RPMI7951 (cell line): ENCODE measurements at places on chromosomes 7 and 10. TPM values are rescaled to one million over a fixed set of nuclear protein-coding genes. Genes with fewer than 3 reads are reported as not detected.
A peak's percentile ranks its signal among the peaks of the same experiment; 100 is the strongest.

DNA sequence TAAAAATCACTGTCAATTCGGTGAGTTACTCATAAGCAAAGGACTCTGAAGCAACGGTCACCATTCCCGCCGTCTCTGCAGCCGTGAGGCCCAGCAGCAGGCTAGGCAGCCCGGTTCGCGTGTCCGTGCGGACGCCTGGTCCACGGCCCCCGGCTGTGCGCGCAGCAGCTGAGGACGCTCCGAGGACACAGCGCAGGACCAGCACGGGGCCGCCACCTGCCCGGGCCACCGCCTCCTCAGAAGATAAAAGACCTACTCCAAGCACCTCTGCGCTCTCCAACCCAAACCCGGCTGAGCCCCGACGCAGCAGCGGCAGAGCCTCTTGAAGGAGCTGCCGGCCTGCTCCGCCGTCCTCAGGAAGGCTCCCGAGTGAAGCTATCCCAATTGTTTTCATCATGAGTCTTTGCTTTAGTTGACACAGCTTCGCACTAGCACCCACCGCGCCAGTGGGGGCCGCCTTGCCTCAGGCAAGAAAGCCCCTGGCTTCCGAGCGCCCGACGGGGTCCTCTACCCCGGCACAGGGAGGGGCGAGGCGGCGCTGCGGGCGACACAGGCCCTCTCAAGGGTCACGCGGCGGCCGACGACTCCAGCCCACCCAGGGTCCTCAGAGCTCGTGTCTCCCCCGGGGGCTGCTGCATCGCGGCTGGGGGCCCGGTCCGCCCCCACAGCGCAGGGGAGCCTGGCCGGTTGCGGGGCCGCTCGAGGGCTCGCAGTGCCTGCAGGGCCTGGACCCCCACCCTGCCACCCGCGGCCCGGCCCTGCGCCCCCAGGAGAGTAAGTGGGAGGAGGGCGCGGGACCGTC, 16.9 kb upstream of the GPR146 start:
- no peak for DNase-seq

GRCh38 chr7:10117815-10118214, 855.9 kb upstream of the PHF14 start:
- DNase-seq, result no peak

Gene CFAP46
- not detected in 2 replicates for total RNA-seq

DNA sequence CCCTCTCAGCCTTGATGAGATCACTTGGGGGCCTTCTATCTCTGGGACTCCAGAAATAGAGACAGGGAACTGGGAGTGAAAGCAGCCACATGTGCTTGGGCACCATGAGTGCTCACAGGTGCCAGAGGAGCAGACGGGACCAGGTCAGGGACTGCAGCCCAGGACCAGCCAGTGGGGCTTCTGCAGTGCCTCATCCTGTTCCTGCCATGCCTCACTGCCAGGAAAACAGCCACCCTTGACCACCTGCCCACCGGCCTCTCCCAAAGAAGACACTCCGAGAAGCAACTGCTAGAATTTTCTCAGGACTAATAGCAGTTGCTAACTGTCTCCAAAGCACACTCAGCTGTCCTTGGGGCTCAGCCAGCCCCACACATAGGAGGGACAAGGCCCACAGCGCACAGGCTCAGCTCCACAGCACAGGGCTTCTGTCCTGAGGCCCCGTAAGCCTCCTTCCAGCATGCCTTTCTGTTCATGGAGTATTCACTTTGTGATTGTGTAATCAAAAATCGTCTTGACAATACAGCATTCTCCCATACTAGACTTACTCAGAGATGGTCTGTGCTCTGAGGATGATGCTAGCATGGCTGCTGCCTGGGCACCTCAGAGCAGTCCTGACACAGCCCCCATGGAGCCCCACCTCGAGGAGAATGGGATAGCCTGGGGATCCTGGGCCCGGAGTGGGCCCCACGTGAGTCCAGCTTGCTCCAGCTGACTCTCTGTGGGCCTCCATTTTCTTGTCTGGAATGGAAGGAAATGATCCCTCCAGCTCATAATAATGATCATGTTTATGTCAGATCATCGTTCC, 115.7 kb upstream of the RET start:
- no peak for DNase-seq

Gene LIPF
- total RNA-seq, result not detected in 2 replicates

GRCh38 chr7:108094933-108095710, 35.0 kb downstream of the LAMB4 start:
- DNase-seq, result peak; percentile 91

GRCh38 chr10:3807928-3808496, 23.0 kb upstream of the KLF6 start:
- DNase-seq, result no peak

Gene BRAT1
- total RNA-seq, result 22.6 and 28.8 TPM in 2 replicates

GRCh38 chr7:122689346-122690109, 9.4 kb downstream of the RNF133 start:
- DNase-seq, result no peak

GRCh38 chr10:17980846-17981565, 29.3 kb downstream of the SLC39A12 start:
- no peak for DNase-seq

DNA sequence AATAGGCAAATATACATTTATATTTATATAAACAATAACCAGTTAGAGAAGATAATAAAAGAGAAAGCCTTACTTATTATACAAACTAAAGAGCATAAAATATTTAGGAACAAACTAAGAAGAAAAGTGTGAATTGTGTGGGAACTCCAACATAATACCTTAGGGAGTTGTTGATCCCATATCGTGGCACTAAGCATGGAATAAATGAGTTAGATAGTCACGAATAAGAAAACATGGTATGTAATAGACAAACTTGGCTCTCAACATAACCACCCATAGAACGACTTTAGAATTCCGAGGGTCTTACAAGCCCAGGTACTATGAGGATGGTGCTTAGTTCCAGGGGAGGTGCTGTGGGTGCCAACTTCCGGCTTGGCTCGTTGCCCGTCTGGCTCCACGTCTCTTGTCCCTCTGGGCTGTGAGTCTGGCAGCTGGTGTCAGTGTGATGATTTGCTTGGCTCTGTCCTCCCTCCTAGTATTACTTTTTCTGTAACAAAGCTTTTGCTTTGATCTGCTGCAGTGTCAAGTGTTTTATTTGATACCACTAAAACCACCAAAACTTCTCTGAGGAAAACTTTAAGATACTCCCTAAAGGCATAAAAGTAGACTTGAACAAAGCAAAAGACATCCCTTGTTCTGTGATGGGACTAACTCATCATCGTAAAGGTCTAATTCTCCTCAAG, 9.5 kb upstream of the RBM20 start:
- DNase-seq, result peak; percentile 49

Gene MTPN
- 155 and 191 TPM in 2 replicates for total RNA-seq

Gene AP1S1
- 135 and 162 TPM in 2 replicates for total RNA-seq

Gene IL15RA
- total RNA-seq, result 15.3 and 18.5 TPM in 2 replicates

Gene RARRES2
- 1.4 TPM in 1 of 2 replicates, not detected in the other for total RNA-seq

Gene GPR141
- total RNA-seq, result not detected in 2 replicates

Gene TRIM24
- total RNA-seq, result 18.3 and 25.6 TPM in 2 replicates

GRCh38 chr7:25792586-25792985, 359.4 kb upstream of the NFE2L3 start:
- no peak for DNase-seq

DNA sequence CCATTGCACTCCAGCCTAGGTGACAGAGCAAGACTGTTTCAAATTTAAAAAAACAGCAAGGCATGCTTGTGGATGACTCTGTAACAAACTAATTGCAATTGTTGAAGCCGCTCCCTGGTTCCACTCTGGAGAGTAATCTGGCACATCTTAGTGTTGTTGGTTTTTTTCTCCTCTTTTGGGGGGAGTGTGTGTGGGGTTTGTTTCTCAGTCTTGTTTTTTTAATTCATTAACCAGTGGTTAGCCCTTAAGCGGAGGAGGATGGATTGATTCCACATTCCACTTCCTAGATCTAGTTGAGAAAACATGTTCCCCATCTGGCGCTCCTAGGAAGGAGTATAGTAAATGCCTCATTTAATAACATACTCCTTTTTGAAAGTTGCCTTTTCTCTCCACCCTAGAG, 8.6 kb upstream of the ZNF713 start:
- no peak for DNase-seq

Gene CWF19L1
- 31.2 and 36.9 TPM in 2 replicates for total RNA-seq

GRCh38 chr10:75431180-75432111, at the start of gene LRMDA:
Gene LRMDA (plus strand): TSS chr10:75431624.
- peak; percentile 26 for DNase-seq

GRCh38 chr7:14714161-14714728, 188.3 kb downstream of the DGKB start:
- no peak for DNase-seq

DNA sequence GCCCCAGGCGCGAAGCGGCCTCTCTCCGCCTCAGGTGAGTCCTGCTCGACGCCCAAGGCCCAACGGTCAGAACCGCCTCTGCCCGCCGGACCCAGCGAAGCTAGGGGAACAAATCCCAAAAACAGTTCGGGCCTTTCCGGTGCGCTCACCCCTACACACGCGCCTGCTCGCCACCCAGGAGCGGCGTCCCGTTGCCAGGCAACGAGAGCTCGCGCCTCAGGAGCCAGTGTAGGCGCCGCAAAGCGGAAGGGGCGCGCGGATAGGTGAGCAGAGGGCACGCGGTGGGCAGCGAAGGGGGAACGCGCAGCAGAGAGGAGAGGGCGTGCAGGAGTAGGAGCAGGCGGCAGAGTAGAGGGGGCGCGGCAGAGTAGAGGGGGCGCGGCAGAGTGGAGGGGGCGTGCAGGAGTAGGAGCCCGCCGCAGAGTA, at the start of the genes DYDC1 and DYDC2:
Gene DYDC1 (minus strand): TSS at position 193 of the 426 bp plus-strand sequence. CDS start 4,154 bp downstream, outside the sequence.
Gene DYDC2 (plus strand): TSS at position 219 of the 426 bp plus-strand sequence. CDS start 5,663 bp downstream, outside the sequence.
- no peak for DNase-seq

- DNase-seq, result peak; percentile 20
These were observed 827.8 kb upstream of the ZWINT start for GRCh38 chr10:57188846-57189245.

Gene EBLN1
- total RNA-seq, result not detected in 2 replicates

DNA sequence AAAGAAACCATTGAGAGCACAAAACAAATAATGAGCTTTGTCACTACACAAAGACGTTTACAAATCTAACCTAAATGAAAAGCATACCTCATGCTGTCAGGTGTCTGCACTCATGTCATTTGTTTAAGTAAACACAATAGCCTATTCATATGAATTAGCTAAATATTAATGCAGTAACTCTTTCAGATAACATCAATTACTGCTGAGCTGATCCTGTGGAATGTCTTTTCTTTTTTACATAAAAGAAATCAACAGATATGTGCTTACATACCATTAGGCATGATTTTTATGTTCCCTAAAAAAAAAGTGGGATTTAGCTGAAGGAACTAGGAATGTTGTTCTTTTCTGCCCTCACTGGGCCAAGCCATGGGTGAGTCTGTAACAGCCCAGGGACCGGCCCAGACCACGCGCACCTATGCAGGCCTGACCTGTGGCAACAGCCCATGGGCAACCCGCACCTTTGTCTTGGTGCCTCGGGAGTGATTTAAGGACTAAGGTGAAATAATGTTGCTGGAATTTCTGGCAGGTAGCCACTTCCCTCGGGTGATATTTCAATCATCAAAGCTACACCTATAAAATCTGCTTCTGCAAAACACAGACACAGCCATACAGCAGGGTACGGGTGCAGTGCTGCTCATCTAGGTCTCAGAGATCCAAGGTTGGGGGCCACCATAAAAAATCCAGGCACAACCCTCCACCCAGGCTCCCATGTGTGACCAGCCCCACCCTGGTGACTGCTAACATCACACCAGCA, 44.6 kb downstream of the FGFR2 start:
- no peak for DNase-seq

GRCh38 chr7:76262683-76263402, 39.6 kb upstream of the HSPB1 start:
- peak; percentile 65 for DNase-seq

DNA sequence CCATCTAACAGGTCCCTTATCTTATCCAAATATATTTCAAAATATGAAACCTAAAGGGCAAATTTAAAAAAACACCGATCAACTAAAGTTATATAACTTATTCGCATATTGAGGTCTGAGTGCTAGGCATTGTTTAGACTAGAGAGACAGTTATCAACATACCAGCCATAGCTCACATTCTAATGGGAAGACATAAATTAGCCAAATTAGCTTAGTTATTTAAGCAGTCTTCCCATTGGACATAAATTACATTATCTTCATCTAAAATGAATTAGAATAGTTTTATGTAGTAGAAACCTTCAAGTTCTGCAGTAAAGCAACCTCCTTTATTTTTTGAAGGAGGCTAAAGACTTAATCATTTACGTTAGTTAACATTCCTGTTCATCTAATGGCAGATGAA, 17.4 kb downstream of the KIF5B start:
- no peak for DNase-seq

- peak; percentile 75 for DNase-seq
These were observed 89.0 kb downstream of the JMJD1C start for GRCh38 chr10:63376560-63377304.

Gene OR2A12
- total RNA-seq, result not detected in 2 replicates

GRCh38 chr7:572416-573268, 53.0 kb upstream of the PDGFA start:
- no peak for DNase-seq

DNA sequence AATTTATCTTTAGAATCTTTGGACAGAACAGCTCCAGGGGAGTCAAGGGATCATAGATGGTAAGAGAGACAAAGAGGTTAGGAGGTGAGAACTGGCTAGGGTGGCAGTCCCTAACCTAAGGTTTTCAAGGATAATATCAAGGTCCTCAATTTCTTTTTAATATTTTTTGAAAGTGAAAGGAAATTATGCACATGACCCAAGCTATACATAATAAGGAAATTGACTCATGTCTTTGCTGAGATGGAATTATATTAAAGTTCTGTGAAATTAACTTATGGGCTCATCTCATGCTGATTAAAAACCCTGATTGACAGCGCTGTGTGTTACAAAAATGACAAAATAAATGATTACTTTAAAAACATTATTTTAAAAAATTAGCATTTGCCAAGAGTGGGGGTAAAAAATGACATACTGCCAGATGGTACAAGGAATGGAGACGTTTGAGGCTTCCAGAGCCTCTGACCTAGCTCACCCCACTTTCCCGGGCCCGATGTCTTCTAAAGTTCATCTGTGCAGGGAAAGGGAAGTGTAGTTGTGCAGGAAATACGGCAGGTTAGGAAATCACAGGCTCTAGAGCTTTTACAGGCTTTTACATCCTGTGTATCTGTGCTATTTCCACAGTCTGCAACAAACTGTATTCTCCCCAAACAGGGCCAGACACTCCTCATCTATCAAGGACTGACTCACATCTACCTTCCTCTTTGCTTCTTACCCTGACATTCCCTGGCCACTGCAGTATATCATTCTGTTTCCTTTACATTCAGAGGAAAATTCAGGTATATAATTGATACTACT, 185.6 kb upstream of the PRSS58 start:
- peak; percentile 35 for DNase-seq
